ENCODE measurements at places on chromosomes 2 and 18. TPM values are rescaled to one million over a fixed set of nuclear protein-coding genes. Genes with fewer than 3 reads are reported as not detected.

- peaks cover 22% of the 10 kb centered on the region for H3K4me1 ChIP-seq
- DNase-seq = no peak
These were observed 1.8 kb upstream of the SF3B6 start for GRCh38 chr2:24077879-24078278.

Gene MYCN
- total RNA-seq = not detected

Gene DUSP2
- total RNA-seq = 436 TPM

- DNase-seq = no peak
- peaks cover 3% of the 10 kb centered on the region for H3K4me1 ChIP-seq
- no peaks in the 10 kb centered on the region for H3K36me3 ChIP-seq
- H3K27ac ChIP-seq = no peak overlapping the region
- no peaks in the 10 kb centered on the region for H3K27me3 ChIP-seq
These were observed 142.9 kb downstream of the NR4A2 start for GRCh38 chr2:156189584-156189983.

Gene OR6B2
- total RNA-seq = not detected

DNA sequence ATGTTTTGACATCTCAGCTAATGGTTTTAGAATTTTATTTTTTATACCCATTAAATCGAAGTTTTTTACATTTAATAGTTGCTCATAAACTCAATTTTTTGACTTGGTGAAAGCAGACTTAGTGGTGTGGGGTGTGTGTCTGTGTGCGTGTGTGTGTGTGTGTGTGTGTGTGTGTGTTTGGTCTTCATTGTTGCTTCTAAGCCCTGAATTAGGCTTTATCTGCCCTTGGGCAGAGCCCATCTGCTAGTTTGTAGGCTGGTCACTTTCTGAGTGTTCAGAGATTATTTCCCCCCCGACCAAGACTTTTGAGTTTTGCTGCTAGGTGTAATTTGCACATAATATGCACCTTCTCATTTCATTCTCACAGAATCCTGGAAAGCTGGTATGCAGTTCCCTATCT lies 14.3 kb downstream of the PAX3 start:
- no peak overlapping the region for H3K27ac ChIP-seq
- DNase-seq = no peak
- no peaks in the 10 kb centered on the region for H3K4me1 ChIP-seq
- peaks cover 57% of the 10 kb centered on the region for H3K27me3 ChIP-seq
- H3K36me3 ChIP-seq = no peaks in the 10 kb centered on the region

- H3K27me3 ChIP-seq = peaks cover 2% of the 10 kb centered on the region
- no peak for DNase-seq
- H3K36me3 ChIP-seq = no peaks in the 10 kb centered on the region
- no peak overlapping the region for H3K4me3 ChIP-seq
- no peak overlapping the region for H3K27ac ChIP-seq
- no peaks in the 10 kb centered on the region for H3K4me1 ChIP-seq
These were observed 474.1 kb downstream of the IRS1 start for GRCh38 chr2:226325526-226325925.

- no peaks in the 10 kb centered on the region for H3K4me1 ChIP-seq
- H3K27me3 ChIP-seq = no peaks in the 10 kb centered on the region
- DNase-seq = no peak
- H3K27ac ChIP-seq = no peak overlapping the region
These were observed 879.5 kb downstream of the TDRD15 start for GRCh38 chr2:22003270-22003669.

DNA sequence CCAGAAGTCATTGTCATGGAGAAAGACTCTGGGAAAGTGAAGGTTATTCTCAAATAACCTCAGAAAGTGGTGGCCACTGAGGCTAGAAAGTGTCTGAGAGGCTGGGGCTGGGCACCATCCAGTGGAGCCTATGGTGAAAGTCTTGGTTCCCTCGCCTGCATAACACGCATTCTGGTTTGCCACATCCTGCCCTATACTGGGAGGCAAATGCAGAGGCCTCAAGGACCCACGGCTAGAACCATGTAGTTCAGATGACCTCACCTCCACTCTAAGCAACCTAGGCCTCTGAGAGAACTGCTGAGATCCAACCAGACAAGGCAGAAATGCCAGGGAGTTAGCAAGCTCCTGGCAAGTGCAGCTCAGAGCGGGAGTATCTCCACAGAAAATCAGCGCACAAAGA lies 5.1 kb downstream of the ITGB6 start:
- H3K36me3 ChIP-seq = no peaks in the 10 kb centered on the region
- H3K27ac ChIP-seq = no peak overlapping the region
- DNase-seq = peak; percentile 64
- no peak overlapping the region for H3K4me3 ChIP-seq
- peaks cover 4% of the 10 kb centered on the region for H3K4me1 ChIP-seq
- H3K27me3 ChIP-seq = peaks cover 13% of the 10 kb centered on the region

Gene THOC1
- 78.9 TPM for total RNA-seq

Gene CD207
- not detected for total RNA-seq

- no peak overlapping the region for H3K4me3 ChIP-seq
- no peaks in the 10 kb centered on the region for H3K36me3 ChIP-seq
- DNase-seq = no peak
- H3K4me1 ChIP-seq = peaks cover 8% of the 10 kb centered on the region
- no peak overlapping the region for H3K27ac ChIP-seq
- peaks cover 7% of the 10 kb centered on the region for H3K27me3 ChIP-seq
These were observed 125.8 kb downstream of the LYPD6B start for GRCh38 chr2:149164296-149164695.

Gene TOGARAM2
- total RNA-seq = 4.8 TPM

- no peak overlapping the region for H3K4me3 ChIP-seq
- no peak for DNase-seq
- no peaks in the 10 kb centered on the region for H3K4me1 ChIP-seq
- H3K36me3 ChIP-seq = no peaks in the 10 kb centered on the region
- no peak overlapping the region for H3K27ac ChIP-seq
These were observed 620.1 kb upstream of the GCFC2 start for GRCh38 chr2:76330865-76331264.

Gene HRH4
- 1.6 TPM for total RNA-seq

DNA sequence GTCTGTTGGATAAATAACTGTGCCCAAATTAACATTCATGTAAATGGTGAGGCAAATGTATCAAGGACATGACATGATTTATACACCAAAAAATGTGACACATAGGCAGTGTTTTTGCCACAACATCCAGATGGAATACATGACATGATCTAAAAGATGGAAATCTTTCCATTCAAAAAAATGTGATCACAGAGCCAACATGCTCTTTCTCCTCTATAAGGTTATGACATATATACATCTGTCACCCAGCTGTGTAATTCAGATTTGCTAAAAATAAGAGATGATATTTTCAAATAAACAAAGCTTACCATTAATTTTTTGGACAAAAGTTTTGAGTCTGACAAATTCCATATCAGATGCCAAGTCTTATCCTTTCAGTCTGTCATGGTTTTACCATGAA lies 95.5 kb upstream of the COL3A1 start:
- no peaks in the 10 kb centered on the region for H3K27me3 ChIP-seq
- no peak overlapping the region for H3K27ac ChIP-seq

Gene HJURP
- total RNA-seq = 41.5 TPM

DNA sequence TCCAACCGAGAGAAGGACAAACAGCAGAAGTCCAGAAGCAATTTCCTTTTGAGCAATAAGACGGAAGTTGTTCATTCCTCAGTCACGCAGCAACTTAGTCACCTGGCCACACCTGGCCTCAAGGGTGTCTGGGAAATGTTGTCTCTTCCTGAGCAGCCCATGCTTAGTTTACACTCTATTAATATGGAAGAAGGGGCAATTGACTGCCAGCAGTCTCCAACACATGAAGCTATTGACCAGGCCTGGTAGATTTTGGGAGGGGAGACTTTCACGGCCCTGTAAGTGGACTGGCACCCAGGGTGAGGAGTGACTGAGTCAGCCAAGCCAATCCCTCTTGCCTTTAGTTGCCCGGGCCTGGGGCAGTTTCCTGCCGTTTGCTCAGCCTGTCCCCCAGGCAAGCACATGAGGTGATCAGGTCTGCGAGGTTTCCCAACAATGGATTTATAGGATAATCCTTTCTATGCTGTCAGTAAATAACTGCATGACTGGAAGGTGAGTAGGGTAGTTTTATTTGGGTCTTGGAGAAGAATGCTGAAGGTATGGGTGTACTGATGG lies 43.8 kb upstream of the PPP4R1 start:
- DNase-seq = no peak
- H3K27me3 ChIP-seq = no peaks in the 10 kb centered on the region
- no peak overlapping the region for H3K4me3 ChIP-seq
- no peaks in the 10 kb centered on the region for H3K4me1 ChIP-seq

GRCh38 chr18:50091509-50092244 lies 103.3 kb downstream of the MYO5B start:
- H3K27me3 ChIP-seq = peaks cover 10% of the 10 kb centered on the region
- no peak for DNase-seq
- H3K36me3 ChIP-seq = no peaks in the 10 kb centered on the region
- H3K27ac ChIP-seq = no peak overlapping the region
- H3K4me3 ChIP-seq = no peak overlapping the region

DNA sequence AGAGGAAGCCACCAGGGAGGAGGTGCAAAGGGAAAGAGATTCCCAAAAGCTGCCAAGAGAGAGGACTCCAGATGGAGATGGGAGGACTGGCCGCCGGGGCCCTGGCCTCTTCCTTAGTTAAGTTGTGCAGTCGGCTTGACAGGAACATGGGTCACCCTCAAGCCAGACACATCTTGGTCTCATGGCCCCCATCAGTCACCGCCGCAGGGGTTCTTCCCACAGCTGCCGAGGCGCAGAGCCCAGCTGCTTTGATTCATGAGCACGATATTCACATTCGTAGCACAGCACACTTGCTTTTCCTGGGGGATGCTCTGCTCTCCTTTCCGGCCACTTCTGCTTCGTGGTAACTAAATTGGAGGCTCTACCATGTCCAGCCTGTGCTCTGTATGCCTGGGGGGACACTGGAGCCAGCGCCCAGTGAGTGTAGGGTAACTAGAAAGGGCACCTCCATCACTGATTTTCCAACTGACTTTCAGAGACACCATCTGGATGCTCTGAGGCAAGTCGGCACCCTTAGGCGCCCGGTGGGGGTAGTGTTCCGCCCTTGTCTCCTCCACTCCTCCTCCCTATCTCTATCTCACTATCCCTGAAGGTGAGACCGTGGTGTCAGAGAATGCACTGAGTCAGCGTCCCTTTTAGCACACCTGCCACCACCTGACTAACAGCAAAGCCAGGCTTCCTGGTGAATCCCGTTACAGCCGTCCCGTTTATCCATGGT lies 13.3 kb downstream of the TWIST2 start:
- DNase-seq = no peak
- no peaks in the 10 kb centered on the region for H3K36me3 ChIP-seq
- H3K27ac ChIP-seq = no peak overlapping the region
- H3K4me1 ChIP-seq = peaks cover 3% of the 10 kb centered on the region
- peaks cover 4% of the 10 kb centered on the region for H3K27me3 ChIP-seq

Gene DPP4
- 65.4 TPM for total RNA-seq

DNA sequence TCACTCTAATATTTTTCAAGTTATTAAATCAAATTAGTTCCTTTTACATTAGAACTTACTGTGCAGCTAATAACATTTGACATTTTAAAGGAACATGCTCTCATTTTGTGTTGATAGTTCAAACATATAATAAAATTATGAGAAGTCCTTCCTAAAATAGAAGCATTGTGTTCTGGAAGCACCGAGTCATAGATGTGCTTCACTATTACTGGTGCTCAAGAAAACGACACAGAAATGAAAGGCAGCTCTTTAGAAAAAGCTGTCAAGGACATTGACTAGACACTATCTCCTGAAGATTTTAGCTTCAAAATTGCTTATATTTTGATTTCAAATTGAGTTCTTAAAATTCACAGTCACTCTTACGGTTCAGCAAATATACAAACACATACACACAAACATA lies 338.3 kb downstream of the NBAS start:
- no peak overlapping the region for H3K27ac ChIP-seq
- no peak overlapping the region for H3K4me3 ChIP-seq
- DNase-seq = no peak

DNA sequence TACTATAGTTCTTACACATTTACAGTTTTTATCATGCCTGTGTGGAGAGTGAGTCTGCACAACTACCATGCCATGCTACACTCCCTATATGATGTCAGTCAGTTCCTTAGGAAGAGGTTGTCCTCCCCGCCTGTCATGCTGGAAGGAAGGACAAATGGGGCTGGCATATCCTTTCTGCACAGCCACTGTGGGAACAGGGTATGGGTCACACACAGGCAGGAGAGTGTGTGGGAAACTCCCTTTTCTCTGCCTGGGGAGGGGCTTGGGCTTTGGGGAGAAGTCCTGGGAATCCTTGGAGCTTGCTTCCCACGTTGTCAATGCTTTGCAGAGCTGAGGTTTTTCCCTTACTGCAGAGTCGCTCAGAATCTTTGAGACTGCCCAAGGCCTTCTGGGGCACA lies 232.1 kb downstream of the PRKCE start:
- no peaks in the 10 kb centered on the region for H3K4me1 ChIP-seq
- H3K27me3 ChIP-seq = no peaks in the 10 kb centered on the region
- DNase-seq = no peak

- H3K4me3 ChIP-seq = no peak overlapping the region
- H3K36me3 ChIP-seq = no peaks in the 10 kb centered on the region
- H3K27me3 ChIP-seq = peaks cover 29% of the 10 kb centered on the region
- H3K4me1 ChIP-seq = peaks cover 31% of the 10 kb centered on the region
- no peak overlapping the region for H3K27ac ChIP-seq
- DNase-seq = no peak
These were observed 26.0 kb downstream of the PLEK start for GRCh38 chr2:68391099-68391498.

Gene INO80D
- total RNA-seq = 27.5 TPM

GRCh38 chr2:217968023-217968422 lies 34.8 kb downstream of the TNS1 start:
- peaks cover 17% of the 10 kb centered on the region for H3K27me3 ChIP-seq
- DNase-seq = no peak
- no peak overlapping the region for H3K4me3 ChIP-seq
- no peaks in the 10 kb centered on the region for H3K36me3 ChIP-seq

GRCh38 chr2:74690571-74690970 lies 36.5 kb downstream of the SEMA4F start:
- peaks cover 23% of the 10 kb centered on the region for H3K27me3 ChIP-seq
- no peaks in the 10 kb centered on the region for H3K36me3 ChIP-seq
- H3K27ac ChIP-seq = no peak overlapping the region

GRCh38 chr2:239596253-239596652 lies 195.4 kb upstream of the HDAC4 start:
- no peak for DNase-seq
- H3K27ac ChIP-seq = no peak overlapping the region
- H3K36me3 ChIP-seq = no peaks in the 10 kb centered on the region
- H3K27me3 ChIP-seq = no peaks in the 10 kb centered on the region
- H3K4me3 ChIP-seq = no peak overlapping the region
- H3K4me1 ChIP-seq = no peaks in the 10 kb centered on the region

GRCh38 chr2:224031358-224031970 lies 7.6 kb downstream of the SERPINE2 start:
- no peak overlapping the region for H3K27ac ChIP-seq
- peaks cover 49% of the 10 kb centered on the region for H3K4me1 ChIP-seq
- H3K36me3 ChIP-seq = peaks cover 35% of the 10 kb centered on the region
- no peaks in the 10 kb centered on the region for H3K27me3 ChIP-seq
- peak; percentile 49 for DNase-seq
- no peak overlapping the region for H3K4me3 ChIP-seq

- no peak overlapping the region for H3K27ac ChIP-seq
- H3K27me3 ChIP-seq = no peaks in the 10 kb centered on the region
These were observed 252.4 kb upstream of the ZNF521 start for GRCh38 chr18:25604196-25604893.

Gene MOCOS
- 0.57 TPM for total RNA-seq
